ENCODE measurements at places on chromosomes 4 and X.
A peak's percentile ranks its signal among the peaks of the same experiment; 100 is the strongest.

- DNase-seq, result no peak
These were observed 8.4 kb upstream of the SORBS2 start for GRCh38 chr4:185820146-185821028.

- no peak for DNase-seq
These were observed 812.3 kb downstream of the PDHA2 start for GRCh38 chr4:96652158-96652557.

DNA sequence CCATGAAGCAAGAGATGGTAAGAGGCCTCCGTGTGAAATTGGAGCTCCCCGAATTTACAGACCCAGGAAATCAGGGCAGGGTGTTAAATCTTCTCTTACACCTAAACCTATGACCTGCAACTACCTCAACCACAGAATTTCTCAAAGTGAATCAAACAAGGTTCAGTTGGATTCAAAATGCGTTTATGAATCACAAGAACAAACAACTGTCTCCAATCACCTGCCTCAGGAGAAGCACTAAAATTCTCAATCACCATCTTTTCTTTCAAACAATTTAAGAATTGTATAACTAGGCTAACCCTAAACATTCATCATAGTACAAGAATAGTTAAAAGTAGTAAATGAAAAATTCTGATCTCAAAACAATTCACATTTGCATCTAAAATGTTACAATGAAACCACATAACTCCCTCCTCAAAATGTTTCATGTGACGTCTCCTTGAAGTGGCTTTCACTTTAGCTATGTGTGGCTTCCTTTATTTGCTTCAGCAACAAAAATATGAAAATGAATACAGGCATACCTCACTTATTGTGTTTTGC, 19.2 kb downstream of the PPP3CA start:
- DNase-seq, result no peak

DNA sequence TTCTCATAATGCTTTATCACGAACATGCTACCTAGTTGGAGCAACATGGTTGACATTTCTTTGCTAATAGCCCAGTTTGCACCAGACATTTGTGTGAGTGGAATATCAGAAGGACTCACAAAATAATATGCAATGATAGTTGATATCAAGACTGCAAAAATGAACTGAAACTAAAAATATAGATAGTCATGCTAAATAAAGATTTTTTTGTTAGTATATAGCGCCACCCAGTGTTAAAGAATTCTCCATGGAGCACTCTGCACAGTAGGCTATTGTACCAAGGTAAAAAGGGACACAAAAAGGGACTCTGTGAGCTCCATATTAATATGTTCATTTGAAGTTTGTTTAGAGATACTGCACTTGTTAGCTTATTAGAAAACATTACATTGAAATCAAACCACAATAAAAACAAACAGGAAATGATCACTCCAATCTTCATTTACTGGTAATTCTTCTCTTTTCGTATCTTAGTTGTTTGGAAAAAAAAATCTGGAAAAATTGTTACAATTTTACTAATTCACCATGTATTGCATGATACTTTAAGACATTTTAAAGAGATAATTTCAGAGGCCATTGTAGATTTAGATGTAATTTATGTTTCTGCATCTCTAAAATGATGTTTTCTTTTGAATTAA, 1509.6 kb downstream of the ADGRL3 start:
- DNase-seq, result peak; percentile 12

DNA sequence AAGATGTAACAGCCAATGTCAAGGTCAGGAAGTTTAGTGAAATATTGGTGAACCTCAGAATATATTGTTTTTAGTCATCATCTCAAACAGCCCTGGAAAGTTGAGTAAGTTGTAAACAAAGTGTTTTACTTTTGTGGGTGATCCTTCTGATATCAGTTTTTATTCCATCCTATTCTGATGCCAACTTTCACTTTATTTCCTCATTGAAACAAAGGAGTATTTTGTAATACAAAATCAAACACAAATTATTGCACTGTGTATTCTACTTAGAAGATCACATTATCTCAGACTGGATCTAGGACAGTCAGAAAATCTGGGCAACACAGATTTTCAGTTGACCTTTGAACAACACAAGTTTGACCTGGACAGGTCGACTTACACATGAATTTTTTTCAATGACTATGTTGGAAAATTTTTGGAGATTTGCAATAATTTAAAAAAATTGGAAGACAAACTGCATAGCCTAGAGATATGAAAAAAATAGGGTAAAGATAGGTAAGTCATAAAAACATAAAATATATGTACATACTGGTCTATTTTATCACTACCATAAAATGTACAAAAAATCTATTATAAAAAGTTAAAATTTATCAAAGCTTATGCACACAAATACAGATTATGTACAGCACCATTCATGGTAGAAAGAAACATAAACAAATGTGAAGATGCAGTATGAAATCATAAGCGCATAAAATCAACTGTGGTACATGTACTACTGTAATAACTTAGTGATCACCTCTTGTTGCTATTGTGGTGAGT, 709.1 kb upstream of the FAM241A start:
- DNase-seq, result no peak

- DNase-seq, result no peak
These were observed 37.3 kb downstream of the RRAGB start for GRCh38 chrX:55754861-55755294.

DNA sequence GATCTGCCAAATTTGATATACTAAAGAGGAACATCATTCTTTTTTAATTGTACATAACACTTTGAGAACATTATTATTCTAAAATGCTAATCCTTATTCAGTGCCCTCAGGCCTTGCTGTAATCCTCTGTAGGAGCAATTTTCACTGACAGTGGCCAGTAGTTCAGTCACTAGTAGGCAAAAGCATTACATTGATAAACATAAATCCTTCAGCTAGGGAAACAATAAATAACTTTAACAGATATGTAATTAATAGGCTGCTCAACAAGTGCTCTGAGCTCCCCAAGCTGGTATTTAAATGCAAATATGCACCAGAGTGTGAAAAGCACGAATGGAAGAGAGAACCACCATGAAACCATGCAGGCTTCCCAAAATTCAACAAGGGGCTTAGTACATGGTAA, 77.7 kb upstream of the FAM47C start:
- no peak for DNase-seq

GRCh38 chr4:86895692-86896488, 3.7 kb upstream of the C4orf36 start:
- DNase-seq, result peak; percentile 58

DNA sequence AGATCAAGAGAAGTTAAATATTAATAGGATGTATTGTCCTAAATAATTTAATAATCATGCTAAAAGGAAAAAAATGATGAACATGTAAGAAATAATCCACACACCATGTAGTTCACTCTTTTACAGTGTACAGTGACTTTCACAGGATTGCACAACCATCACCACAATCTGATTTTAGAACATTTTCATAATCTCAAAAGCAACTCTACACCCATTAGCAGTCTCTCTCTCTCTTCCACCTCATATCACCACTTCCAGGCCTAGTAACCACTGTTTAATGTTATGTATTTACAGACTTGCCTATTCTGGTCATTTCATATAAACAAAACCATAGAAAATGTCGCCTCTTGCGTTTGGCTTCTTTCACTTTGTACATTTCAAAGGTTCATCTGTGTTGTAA, 153.4 kb downstream of the FSTL5 start:
- DNase-seq, result no peak

DNA sequence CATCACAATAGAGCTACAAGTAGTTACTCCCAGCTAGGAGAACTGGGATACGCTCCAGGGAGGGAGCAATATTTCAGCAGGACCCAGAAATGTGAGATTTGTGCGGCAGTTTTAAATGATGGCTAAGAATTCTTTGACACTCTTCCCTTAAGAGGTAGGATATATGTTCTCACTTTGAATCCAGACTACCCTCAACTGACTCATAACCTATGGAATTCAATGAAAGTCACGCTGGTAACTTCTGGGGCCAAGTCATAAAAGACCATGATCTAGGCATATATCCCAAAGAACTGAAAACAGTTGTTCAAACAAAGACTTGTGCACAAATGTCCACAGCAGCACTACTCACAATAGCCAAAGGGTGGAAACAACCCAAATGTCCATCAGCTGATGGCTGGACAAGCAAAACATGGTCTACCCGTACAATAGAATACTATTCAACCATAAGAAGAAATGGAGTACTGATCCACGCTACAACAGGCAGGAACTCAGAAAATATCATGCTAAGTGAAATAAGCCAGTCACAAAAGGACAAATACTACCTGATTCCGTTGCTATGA, 10.5 kb downstream of the CD99L2 start:
- no peak for DNase-seq

GRCh38 chr4:53055274-53055673, 193.2 kb downstream of the RASL11B start:
- no peak for DNase-seq

DNA sequence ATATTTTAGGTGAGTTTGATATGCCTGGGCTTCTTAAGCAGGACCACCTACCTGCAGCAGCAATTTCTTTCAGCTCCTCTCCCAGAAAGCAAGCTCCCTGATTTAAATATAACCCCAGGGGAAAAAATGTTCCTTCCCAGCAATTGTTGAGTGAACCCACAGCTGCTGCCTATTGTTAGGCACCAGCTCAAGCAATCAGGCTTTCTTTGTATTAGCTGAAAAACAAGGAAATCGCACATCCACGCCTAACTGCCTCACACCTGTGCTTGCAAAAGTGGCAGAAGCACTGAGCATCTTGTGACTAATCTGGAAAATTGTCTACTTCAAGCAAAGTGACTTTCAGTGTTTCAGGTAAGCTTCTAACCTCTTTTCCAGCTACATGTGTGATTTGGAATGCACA, 432.2 kb downstream of the SMARCA1 start:
- DNase-seq, result no peak

DNA sequence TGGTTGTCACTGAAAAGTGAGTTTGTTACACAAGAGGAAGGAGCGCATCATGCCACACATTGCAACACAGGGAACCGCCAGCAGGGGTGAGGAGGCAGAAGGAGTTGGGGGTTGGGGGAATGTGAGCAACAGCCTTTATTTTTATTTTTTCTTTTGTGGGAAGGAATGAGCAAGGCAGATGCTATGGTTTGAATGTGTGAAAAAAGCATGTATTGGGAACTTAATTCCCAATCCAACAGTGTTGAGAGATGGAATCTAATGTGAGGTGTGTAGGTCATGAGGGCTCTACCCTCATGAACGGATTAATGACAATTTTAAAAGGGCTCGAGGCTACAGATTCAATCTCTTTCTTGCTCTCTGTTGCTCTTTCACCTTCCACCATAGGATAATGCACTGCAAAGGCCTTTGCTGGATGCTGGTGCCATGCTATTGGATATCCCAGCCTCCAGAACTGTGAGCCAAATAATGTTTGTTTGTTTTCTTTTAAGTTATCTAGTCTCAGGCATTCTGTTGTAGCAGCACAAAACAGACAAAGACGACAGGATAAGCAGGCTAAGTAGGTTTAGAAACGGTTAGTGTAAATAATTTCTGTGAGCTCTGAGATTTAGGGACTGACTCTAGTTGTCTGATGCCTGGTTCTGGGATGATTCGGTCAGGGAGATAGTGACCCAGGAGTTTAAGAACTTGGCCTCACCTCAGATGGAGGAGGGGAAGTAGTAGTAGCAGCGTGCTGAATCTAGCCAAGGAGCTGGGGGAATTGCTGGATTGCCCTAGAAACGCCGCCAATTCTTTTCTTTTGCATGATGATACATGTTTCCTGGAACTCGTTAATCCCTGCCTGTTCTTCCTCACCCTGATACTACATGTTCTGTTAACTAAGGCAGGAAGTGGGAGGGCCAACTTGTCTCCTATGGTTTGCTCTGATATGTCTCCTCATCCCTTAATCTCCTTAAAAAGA, 156.6 kb upstream of the CTSO start:
- peak; percentile 3 for DNase-seq

DNA sequence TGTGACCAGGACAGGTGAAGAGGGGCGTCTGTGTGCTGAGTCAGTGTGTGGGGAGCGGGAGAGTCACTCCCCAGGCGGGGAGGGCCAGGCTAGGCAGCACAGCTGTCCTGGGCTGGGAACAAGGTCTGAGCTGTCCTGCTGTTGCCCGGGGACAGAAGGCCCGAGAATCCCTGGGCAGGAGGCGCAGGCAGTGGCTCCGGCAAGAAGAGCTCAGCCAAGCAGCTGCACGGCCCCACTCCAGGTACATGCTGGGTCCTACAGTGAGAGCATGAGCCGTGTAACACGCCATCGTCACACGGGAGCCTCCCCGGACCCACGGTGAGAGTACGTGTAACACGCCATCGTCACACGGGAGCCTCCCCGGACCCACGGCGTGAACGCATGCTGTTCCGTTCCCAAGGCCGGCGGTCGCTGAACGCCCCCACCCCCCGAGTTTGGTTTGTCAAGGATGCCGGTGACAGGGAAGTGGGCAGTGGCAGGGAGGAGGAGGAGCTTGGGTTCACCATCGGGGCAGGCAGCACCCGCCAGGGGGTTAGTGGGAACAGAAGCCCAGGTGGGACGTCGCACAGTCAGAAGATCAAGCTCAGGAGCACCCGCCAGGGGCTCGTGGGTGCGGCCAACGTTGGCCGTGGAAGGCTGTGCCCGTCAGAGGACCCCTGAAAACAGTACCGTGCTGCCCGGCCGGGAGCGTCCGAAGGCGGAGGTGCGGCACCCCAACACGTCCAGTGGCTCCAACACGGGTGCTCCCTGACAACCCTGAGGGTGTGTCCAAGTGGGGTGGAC, 15.6 kb downstream of the PPP2R3B start:
- DNase-seq, result no peak

- no peak for DNase-seq
These were observed 190.1 kb upstream of the HS3ST1 start for GRCh38 chr4:11618666-11619282.

GRCh38 chrX:43973249-43974099, at the start of gene NDP:
Gene NDP, minus strand, starts transcription at chrX:43973390. Its CDS starts 14,745 bp downstream, at chrX:43958645.
- DNase-seq, result no peak

- DNase-seq, result no peak
These were observed 304.0 kb upstream of the PITX2 start for GRCh38 chr4:110926841-110927400.

DNA sequence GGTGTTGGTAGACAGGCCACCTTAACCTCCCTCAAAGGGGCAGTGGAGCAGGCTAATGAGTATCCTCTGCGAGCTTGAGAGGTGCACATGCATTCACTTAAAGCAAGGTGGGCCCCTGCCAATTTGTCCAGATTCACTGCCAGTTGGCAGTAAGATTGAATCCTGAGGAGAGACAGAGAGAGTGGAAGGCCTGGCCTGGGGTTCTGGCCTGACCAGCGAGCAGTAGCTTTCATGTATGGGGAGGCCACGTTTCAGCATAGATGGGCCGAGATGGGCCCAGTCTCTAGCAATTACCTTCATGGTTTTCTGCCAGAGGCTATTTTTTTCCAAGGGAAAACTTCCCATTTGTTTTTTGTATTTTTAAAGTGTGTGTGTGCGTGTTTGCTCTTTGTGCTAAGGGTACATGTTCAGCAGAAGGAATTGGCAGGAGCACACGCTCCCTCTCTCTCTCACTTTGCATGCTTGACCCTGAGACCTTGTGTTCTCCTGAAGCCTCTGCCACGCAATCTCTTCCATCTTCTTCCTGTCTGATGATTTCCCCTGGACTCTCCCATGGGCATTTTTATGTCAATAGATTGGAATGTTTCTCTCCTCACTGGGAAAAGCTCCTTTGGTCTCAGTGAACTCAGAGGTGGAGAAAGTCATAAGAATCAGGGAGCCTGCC, 215.8 kb upstream of the SFRP2 start:
- DNase-seq, result no peak

GRCh38 chr4:78207951-78208350, 150.8 kb downstream of the FRAS1 start:
- DNase-seq, result no peak

- DNase-seq, result no peak
These were observed 4.9 kb downstream of the FRAS1 start for GRCh38 chr4:78061939-78062570.
